Body of pancreas (tissue), 4 donors: ENCODE measurements at places on chromosomes 5 and 9. TPM values are rescaled to one million over a fixed set of nuclear protein-coding genes. Genes with fewer than 3 reads are reported as not detected.

DNA sequence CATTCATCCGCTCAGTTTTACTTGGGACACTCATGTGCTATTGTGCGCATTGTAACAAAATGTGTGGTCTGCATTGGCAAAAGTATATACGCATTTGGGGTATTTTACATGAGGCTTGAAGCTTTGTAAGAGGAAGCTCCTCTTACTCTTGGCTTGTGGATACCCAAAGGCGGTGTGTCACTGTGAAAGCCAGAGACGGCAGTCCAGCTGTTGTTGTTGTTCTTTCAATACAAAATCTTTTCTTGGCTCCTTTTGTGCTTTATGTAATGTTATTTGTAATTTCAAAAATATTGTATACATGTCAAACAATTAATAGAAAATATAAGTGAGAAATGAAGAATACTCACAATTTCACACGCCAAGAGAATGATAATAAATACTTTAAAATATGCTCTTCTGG lies 128.3 kb upstream of the MOCS2 start:
- DNase-seq = no peak
- H3K27me3 ChIP-seq = no peaks in the 10 kb centered on the region
- H3K4me1 ChIP-seq = no peaks in the 10 kb centered on the region
- H3K27ac ChIP-seq = no peak overlapping the region

DNA sequence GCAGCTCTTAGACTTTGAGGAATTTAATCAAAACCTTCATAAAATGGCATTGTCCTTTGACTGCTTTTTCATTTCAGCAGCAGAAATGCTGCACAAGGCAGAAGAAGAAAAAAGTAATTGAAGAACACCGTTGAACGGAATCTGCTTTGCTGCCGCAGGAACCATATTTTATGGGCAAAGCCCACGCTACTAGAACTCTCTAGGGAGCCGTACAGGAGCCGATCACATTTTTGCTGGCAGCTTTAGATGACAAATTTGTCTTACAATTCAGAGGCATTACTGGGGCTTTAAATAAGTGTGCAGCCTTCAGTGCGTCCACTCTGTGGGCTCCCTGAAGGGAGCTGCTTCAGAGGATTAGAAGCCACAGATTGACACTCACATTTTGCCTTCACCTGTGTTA lies 5.4 kb downstream of the CFAP90 start:
- H3K4me1 ChIP-seq = no peaks in the 10 kb centered on the region
- no peaks in the 10 kb centered on the region for H3K27me3 ChIP-seq
- no peaks in the 10 kb centered on the region for H3K36me3 ChIP-seq
- no peak for DNase-seq

The PCDHB2 gene
- 1.8 TPM for total RNA-seq

DNA sequence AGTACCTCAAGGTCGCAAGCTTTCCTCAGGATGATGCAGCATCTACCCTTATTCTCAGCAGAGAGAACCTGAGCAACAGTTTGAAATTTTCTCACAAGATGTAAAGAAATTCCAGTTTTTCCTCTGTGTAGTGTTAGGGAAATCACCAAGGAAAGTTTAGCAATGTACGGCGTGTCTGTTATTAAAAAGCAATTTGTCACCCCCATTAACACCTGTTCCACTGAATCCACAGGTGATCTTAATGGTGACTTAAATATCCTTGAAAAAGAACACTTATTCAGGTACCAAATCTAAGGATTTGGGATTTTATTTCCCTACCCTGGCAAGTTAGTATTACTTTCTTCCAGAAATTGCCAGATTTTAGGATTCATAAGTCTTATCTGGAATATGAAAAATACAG lies 77.9 kb upstream of the ATP10B start:
- no peak overlapping the region for H3K4me3 ChIP-seq
- H3K27ac ChIP-seq = no peak overlapping the region
- H3K36me3 ChIP-seq = no peaks in the 10 kb centered on the region
- H3K27me3 ChIP-seq = no peaks in the 10 kb centered on the region
- no peak for DNase-seq
- H3K4me1 ChIP-seq = peaks cover 55% of the 10 kb centered on the region

GRCh38 chr5:58148254-58148775 lies 311.6 kb downstream of the PLK2 start:
- no peaks in the 10 kb centered on the region for H3K27me3 ChIP-seq
- H3K27ac ChIP-seq = no peak overlapping the region
- H3K4me3 ChIP-seq = no peak overlapping the region
- DNase-seq = no peak
- H3K4me1 ChIP-seq = no peaks in the 10 kb centered on the region
- H3K36me3 ChIP-seq = no peaks in the 10 kb centered on the region

DNA sequence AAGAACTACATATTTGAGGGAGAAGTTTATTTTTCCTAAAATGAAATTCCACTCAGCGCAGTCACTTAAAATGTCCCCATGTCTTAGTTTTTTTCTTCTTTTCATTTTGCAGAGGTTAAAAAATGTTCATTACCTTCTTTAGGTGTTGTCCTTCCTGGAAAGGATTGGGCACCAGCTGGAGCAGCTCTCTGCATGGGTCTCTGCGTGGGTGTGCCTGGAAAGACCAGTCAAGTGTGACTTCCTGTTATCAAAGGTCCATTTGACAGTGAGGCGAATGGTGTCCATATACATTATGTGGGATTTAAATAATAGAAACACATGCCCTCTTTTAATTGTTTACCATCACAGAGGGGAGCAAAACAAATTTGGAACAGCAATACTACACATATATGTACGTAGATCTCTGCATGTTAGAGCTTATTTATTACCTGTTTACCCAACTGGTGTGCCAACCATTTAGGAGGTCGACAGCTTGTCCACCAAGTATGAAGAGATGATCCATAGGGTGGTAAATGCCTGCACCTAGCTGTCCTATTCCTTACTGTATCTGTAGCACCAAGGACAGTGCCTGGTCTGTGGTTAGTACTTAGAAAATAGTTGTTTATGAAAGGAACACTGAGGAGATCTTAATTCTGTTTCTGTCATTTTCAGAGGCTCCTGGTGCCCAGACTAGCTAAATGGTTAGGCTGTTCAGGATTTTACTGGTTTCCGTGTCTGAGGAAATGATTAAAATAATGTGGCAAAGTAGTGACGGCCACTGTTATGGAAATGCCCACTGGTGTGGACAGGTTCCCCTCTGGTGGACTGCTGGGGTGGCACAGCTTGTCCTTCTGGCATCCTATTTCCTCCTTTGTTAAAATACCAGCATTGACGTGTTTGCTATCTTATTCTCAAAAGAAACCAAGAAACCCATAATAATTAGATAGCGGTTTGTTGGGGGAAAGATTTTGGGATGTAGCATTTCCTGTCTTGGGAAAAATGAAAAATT lies 200.4 kb downstream of the MAST4 start:
- no peak overlapping the region for H3K4me3 ChIP-seq
- H3K36me3 ChIP-seq = no peaks in the 10 kb centered on the region
- DNase-seq = no peak
- no peaks in the 10 kb centered on the region for H3K4me1 ChIP-seq

- no peak overlapping the region for H3K27ac ChIP-seq
- H3K4me3 ChIP-seq = no peak overlapping the region
- no peaks in the 10 kb centered on the region for H3K36me3 ChIP-seq
- no peaks in the 10 kb centered on the region for H3K27me3 ChIP-seq
- DNase-seq = no peak
Measured at GRCh38 chr9:36123515-36123914, 13.0 kb upstream of the GLIPR2 start.

DNA sequence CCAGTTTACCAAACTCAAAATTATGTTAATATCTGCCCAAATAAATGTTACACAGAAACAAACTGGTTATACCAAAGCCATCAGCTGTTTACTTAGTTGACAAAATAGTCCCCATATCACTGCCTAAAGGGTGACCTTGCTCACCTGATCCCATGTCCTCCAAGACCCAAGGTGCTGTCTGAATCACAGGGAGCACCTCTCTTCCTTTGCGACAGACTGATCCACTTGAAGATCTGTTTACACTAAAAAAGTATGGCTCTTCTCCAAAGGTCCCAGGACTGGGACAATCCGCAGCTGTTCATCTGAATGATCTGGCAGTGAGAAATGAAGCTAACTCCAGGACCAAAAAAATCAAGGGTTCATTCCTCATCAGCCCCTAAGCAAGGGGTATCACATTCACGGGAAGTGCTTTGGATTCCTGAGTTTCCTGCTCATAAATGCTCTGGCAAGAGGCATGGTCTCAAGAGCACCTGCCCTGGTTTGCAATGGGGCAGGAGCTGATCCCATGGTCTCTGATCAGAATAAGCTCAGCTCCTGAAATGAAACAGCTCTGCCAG lies 5.0 kb downstream of the PRUNE2 start:
- H3K4me3 ChIP-seq = no peak overlapping the region
- no peak for DNase-seq
- H3K4me1 ChIP-seq = peaks cover 16% of the 10 kb centered on the region
- no peak overlapping the region for H3K27ac ChIP-seq
- no peaks in the 10 kb centered on the region for H3K36me3 ChIP-seq
